CD4-positive, alpha-beta T cell treated with Interferon alpha-2 for 1 hour (primary cell): ENCODE measurements at places on chromosomes 12 and 14.

- DNase-seq = no peak
Measured at GRCh38 chr12:113827539-113828114, 138.5 kb downstream of the RBM19 start.

DNA sequence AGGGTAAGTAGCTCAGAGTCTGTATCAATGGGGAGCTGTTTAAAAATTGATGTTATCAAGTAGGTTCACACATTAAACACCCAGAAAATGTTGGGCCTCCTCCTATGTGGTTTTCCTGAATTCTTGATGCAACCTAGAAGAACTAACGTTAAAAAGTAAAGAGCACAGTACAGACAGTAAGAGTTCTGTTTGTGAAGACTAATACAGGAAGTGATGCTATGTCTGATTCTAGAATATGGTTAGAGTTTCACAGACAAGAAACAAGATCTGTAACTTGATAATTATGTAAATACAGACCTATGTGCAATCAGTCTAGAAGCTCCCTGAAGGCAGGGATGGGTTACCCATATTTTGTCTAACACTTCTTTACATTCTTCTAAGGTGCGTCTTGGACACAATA is 214.9 kb upstream of the BTG1 start:
- peak; percentile 31 for DNase-seq

- DNase-seq = no peak
Measured at GRCh38 chr12:115222220-115222619, 538.2 kb upstream of the TBX3 start.

GRCh38 chr14:97180304-97181200 is 383.4 kb downstream of the VRK1 start:
- no peak for DNase-seq

GRCh38 chr12:6090803-6091202 is 33.7 kb downstream of the VWF start:
- no peak for DNase-seq

GRCh38 chr12:6975297-6976032 is 4.8 kb downstream of the EMG1 start:
- DNase-seq = no peak

GRCh38 chr12:29889737-29890136 is 106.0 kb upstream of the TMTC1 start:
- no peak for DNase-seq

GRCh38 chr14:22887260-22887989 is 4.4 kb downstream of the REM2 start:
- peak; percentile 78 for DNase-seq
